ENCODE measurements at places on chromosomes 16 and 17.
A peak's percentile ranks its signal among the peaks of the same experiment; 100 is the strongest.

- DNase-seq: peak; percentile 90
Measured at GRCh38 chr17:4998027-4998731, 429 bp downstream of the KIF1C start.

DNA sequence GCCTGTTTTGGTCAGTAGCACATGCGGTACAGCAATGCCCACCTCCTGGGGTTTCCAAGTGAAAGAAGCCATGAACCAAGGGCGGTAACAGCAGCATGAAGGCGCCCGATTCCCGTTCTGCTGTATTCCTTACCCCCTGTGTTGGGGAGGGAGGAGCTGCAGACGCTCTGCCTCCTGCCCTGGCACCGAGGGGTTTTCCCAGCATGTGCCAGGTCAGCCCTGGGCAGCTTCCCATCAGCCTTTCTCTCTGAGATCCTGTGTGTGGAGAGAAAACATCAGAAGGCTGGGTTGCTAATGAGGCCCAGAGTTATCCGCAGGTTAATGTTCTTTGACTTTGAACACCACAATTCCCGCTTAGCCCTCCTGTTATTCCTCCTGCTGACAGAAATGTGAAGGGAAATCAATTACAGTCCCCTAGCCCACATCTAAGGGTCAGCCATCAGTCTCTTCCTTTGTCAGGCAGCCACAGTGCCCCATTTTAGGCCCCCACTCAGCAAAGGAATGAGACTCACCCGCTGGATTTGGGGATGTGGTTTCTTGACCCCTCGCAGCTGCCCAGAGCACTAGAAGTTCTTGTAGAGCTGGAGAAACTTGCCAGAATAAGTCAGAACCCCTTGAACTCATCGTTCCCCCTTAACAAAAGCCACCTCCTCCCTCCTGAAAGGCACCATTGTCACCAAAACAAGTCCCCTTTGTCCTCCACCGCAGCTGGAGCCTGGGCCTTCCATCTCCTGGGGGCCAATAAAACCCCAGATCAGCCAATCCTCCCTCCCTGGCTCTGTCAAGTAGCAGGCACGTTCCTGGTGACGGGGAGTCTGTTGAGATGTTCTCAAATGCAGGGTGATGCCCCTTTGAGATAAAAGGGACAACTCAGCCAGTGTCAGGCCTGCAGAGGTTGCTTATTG lies 168.5 kb downstream of the KATNIP start:
- peak; percentile 80 for DNase-seq

DNA sequence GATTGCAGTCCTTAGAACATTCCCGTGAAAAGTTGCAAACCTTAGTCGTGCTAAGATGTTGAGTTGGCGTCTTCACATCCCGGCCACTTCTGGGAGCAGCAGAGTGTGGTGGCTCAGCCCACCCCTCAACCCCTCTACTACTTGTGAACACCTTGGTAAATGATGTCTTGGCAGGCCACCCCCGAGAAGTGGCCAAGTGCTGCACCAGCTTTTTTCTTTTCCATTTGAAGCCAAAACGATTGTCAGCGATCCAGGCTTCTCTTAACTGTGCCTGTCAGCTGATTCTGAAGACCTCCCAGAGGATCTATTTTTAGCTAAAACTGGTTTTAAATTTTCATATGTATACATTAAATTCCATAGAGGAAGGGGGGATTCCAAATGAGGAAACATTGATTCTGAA lies 247.5 kb downstream of the CDH13 start:
- no peak for DNase-seq

DNA sequence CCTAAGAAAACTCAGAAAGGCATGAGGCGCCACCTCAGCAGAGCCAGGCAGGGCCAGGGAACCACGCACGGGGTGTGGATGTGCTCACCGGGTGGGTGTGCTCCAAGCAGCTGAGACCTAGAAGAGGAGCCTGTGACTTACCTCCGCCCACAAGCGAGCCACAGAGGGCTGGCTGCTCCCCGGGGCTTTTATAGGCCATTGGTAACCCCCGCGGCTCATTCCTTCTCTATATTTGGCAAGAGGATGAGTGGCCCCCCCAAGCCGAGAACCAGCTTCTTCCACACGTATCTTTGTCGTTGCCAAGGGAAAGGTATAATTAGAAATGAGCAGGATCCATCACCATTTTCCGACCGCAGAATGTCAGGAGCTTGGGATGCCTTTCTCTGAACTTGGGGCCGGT lies at the start of gene MYH3:
Gene MYH3 (minus strand): TSS at position 162 of the 400 bp plus-strand sequence. CDS start 2,245 bp downstream, outside the sequence.
- DNase-seq: no peak

DNA sequence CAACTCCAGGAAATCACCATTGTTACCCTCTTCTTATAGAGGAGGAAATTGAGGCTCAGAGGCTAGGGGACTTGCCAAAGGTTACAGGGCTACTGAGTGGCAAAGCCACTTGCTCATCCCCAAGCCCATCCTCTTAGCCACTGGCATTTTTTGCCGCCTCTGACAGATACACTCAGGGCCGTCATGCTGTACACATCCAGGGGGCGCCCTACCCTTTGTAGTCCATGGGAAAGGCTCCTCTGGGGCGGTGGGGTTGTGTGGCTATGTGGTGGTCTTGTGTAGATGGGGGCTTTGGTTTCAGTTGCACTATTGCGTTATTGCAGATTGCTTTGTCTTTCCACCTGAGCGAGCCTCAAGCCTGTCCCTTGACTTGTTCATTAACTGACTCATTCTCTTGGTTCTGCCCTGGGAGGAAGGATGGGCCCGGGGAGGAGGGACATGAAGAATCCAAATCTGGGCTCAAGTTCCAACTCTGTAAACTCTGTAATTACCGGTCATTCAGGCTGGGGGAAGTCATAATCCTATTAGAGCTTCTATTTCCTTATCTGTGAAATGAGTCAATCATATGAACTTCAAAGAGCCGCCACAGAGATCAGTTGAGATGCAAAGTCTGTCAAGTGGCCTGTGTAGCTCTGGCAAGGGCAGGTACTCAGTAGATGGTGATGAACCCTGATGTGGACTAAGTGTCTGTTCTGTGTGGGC lies 2.8 kb downstream of the NOS2 start:
- DNase-seq: no peak

- DNase-seq: no peak
Measured at GRCh38 chr17:38317081-38317480, 20.1 kb downstream of the MRPL45 start.

GRCh38 chr16:80175011-80175410 lies 365.8 kb upstream of the DYNLRB2 start:
- DNase-seq: no peak

DNA sequence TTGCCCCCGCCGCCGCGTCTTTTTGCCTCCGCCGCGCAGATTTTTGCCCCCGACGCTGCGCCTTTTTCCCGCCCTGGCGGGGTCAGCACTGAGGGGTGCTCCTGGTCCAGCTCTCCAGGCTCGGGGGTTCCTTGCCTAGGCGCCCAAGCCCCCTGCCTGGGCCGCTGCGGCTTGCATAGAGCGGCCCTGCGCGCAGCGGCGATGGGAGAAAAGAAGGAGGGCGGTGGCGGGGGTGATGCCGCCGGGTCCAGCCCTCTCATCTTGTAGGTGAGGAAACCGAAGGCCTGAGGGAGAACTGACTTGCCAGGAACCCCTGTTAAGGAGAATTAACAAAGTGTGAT lies 330.8 kb upstream of the WSB1 start:
- no peak for DNase-seq

DNA sequence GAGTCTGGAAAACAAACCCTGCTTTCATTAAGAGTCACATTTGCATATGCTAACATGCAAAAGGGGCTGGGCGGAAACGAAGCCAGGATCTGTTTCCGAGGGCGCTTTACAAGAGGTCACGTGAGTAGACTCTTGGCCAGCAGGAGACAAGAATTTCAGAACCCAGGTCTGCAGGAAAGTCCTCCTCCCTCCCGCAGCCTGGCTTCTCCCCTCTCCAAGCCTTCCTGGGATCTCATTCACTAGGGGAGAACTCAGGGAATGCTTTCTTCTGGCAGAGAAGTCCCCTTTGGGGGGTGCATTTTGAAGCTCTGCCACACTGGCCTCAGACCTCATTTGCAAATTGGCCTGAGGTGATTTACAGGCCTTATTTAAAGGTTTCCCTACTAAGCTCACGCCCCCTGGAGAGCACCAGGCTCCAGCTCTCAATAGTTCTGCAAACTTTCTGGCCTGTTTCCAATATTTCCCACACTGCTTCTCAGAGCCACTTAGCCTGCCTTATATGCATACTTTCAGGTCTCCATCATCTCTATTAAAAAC lies 57.2 kb upstream of the CACNG5 start:
- peak; percentile 37 for DNase-seq

GRCh38 chr16:50916040-50916439 lies 174.2 kb downstream of the CYLD start:
- DNase-seq: no peak

DNA sequence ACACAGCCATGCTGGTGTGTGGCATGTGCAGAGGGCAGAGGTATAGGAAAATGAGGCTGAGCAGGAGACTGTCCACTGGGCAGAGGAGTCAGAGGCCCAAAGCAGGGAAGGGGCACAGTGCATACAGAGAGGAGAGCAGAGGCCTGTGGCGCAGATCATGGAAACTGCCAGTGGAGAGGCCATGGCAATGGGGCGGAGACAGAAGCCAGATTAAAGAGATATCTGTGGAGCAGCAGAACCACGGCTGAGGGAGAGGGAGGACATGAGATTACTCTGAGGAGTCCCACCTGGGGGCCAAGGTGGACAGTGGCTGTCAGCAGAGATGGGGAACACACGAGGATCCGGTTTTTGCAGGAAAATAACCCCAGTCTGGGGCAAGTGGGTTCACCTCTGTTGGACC lies 43.3 kb downstream of the RANBP10 start:
- DNase-seq: no peak

DNA sequence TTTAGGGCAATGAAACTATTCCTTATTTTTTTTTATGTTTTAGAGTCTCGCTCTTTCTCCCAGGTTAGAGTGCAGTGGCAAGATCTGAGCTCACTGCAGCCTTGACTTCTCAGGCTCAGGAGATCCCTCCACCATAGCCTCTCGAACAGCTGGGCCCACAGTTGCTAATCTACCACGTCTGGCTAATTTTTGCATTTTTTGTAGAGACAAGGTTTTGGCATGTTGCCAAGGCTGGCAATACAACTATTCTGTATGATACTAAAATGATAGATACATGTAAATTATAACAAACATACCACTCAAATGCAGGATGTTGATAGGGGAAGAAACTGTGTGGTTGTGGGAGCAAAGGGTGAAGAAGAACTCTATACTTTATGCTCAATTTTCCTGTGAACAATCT lies 401.3 kb downstream of the ZFHX3 start:
- DNase-seq: no peak

GRCh38 chr16:85204242-85205010 lies 92.2 kb upstream of the CIBAR2 start:
- DNase-seq: no peak

DNA sequence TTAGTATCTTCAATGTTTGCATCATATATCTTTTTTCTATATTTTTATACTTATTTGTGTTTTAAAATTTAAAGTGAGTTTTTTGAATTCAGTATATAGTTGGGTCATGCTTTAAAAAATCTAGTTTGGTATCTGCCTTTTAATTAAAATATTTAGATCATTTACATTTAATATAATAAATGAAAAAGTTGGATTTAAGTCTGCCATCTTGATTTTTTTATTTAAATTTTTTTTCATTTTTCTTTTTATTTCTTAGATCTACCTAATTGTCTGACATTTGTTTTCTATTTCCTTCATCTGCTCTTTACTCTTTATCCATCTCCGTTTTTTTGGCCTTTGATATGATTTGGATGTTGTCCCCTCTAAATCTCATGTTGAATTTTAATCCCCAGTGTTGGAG lies 50.0 kb upstream of the N4BP1 start:
- DNase-seq: no peak

DNA sequence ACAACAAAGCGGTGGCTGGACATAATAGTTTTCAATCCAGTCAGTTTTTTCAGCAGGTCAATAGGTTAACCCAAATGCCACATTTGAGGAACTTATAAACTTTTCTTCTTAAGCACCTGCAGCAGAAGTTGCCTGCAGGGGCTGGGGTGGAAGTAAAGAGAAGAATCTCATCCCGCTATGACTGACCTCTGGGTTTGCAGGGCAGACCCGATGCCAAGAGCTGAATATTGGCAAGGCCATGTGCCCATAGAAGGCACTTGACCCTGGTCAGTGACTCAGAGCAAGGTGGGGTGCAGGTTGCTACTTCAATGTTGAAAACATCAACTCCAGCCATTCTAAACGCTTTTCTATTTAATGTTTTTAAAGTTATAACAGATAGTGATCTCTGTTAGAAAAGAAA lies 17.9 kb upstream of the SMPD3 start:
- DNase-seq: no peak

GRCh38 chr16:1158456-1159324 lies 5.8 kb downstream of the CACNA1H start:
- no peak for DNase-seq

DNA sequence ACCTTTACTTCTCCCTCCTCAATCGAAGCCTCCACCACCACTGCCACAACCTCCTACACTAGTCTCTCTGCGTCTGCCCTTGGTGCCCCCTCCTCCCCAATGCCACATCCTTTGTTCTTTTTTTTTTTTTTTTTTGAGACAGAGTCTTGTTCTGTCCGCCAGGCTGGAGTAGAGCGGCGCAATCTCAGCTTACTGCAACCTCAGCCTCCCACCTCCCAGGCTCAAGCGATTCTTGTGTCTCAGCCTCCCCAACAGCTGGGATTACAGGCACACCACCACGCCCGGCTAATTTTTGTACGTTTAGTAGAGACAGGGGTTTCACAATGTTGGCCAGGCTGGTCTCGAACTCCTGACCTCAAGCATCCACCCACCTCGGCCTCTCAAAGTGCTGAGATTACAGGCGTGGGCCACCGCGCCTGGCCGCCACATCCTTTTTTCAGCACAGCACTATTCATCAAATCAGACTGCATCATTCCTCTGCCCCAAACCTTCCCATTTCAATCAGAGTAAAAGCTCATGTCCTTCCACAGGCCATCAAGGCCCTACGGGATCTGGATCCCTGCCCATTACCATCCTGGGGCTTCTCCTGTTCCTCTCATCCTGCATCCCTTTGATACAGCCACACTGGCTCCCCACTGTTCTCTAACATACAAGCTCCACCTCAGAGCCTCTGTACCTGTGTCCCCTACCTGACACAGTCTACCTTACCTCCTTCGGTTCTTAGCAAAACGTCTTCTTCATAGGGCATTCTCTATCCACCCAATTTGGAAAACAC lies 2.0 kb downstream of the KLHL11 start:
- DNase-seq: peak; percentile 28

DNA sequence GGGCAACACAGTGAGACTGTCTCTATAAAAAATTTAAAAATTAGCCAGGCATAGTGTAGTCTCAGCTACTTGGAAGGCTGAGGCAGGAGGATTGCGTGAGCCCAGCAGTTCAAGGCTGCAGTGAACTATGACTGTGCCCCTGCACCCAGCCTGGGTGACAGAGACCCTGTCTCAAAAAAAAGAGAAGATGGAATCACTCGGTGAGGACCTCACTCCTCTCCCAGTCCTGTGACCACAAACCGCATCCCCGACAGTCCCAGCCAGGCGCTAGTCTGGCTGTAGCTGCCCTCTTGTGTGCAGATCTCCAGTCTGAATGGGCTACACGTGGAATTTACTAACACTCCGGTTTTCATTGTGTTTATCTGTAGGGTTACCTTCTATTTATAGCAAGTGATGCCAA lies 11.1 kb downstream of the DEXI start:
- DNase-seq: no peak

- DNase-seq: peak; percentile 79
Measured at GRCh38 chr16:54931120-54932014, 702 bp downstream of the IRX5 start.
